HuH-7.5 (cell line): ENCODE measurements at places on chromosomes 16 and 17.

DNA sequence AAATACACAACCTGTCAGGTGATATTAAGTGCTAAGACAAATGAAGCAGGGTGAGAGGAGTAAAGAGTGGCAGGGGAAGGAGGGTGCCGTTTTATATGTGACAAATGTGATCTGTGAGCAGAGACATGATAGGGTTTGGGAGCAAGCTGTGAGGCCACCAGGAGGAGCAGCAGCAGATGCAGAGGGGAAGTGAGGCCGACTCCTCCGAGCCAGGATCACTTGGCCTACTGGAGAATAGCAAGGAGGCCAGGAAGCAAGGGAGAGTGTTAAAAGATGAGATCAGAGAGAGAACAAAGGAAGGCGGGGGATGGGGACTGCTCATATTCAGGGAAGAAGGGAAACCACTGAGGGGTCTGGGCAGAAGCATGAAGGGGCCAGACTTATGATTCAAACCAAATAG is 129.4 kb downstream of the TANGO6 start:
- DNase-seq = no peak

- peak; percentile 75 for DNase-seq
These were observed at the start of gene CTCF for GRCh38 chr16:67562526-67562917. TSS of gene CTCF (plus strand) at chr16:67562526. CDS start at chr16:67610833, 48,307 bp downstream.

DNA sequence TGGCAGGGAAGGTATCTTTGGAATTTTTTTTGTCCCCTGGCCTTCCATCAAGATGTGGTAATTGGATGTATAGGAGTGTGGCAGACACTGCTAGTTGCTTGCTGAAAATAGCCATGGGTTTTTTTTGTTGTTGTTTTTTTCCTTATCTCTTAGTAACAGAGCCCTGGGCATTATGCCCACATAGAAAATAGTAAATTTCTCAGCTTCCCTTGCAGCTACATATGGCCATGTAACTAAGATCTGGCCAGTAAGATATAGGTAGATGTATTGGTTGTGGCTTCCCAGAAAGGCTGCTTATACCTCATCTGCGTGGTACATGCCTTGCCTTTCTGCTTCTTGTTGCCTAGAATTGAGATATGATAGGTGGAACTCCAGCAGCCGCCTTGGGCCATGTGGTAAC is 349.9 kb downstream of the CPPED1 start:
- no peak for DNase-seq

GRCh38 chr17:66570447-66571195 is 264.3 kb upstream of the CACNG5 start:
- DNase-seq = no peak

GRCh38 chr17:55446581-55447205 is 25.1 kb upstream of the MMD start:
- peak; percentile 31 for DNase-seq

DNA sequence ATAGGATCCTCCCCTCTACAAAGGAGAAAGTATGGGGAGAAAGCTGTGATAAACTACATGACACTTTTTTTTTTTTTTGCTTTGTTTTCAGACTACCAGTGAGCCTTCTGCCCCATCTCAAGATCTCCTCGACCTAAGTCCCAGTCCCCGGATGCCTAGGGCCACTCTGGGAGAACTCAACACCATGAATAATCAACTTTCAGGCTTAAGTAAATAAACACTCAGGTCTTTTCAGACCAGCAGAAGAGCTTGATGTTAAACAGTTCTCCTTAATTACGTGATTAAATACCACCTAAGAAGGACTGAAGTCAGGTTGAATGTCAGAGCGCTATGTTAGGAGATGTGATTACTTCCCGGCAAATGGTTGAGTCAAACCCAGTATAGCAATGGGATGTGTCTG is 31.4 kb downstream of the COX11 start:
- DNase-seq = no peak
